ENCODE measurements at places on chromosomes 5 and 9.

- peak; percentile 96 for DNase-seq
Measured at GRCh38 chr5:108748401-108749127, 867 bp downstream of the FER start.

GRCh38 chr5:137791799-137792198 is 37.6 kb upstream of the HNRNPA0 start:
- no peak for DNase-seq

DNA sequence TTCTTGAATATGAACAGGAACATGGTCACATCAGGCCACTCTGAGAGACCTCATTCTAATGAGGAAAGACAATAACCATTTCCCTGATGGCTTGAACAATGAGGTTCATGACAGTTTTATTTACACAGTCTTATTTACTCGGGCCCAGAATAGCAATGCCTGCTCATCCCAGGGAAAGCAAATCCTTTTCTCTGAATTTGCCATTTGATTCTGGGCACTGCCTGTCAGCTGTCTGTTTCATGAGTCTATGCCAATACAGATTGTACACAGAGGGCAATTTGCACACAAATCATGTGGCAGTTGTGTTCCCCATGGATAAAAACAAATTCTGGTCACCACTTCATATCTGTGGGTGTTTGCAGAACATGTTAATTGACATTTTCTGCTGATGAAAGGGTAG is 492.5 kb downstream of the ACTL7B start:
- DNase-seq: no peak

DNA sequence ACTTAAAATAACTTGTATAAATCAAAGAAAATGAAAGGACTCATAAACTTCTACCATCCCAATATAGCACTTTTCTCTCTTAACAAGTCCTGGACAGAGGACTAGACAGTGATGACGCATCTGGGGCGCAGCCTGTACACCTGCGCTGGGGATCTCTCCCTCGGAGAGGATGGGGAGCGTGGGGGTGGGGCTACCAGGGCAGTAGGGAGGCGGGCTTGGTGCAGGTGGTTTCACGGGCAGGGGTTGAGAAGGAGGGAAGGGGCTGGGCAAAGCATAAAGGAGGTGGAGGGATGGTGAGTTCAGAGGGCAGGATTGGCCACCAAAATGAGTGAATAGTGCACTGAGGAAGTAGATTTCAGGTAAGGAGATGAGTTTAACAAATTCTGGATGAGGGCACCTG is 41.1 kb downstream of the STC2 start:
- DNase-seq: no peak

- DNase-seq: peak; percentile 8
Measured at GRCh38 chr5:149345892-149346222, 558 bp downstream of the GRPEL2 start.

DNA sequence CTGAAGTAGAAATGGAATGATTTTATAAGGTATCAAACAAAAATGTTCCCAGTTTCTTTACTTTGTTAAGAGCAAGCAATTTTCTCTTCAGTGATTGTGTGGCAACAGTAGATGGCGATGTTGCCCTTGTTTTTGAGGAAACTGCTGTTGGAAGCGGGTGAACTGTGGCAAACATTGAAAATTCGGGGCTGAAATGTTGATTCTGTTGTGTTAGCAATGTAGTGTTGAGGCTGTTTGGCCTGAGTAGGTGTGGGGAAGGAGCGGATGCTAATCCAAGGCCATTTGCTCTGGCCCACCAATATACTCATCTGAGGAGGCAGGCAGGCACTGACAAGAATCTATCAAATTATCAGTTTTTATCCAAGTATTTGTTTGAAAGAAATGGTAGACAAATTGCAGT is 129.8 kb downstream of the SLC12A2 start:
- DNase-seq: peak; percentile 14

- no peak for DNase-seq
Measured at GRCh38 chr9:117887383-117887782, 183.2 kb downstream of the TLR4 start.

DNA sequence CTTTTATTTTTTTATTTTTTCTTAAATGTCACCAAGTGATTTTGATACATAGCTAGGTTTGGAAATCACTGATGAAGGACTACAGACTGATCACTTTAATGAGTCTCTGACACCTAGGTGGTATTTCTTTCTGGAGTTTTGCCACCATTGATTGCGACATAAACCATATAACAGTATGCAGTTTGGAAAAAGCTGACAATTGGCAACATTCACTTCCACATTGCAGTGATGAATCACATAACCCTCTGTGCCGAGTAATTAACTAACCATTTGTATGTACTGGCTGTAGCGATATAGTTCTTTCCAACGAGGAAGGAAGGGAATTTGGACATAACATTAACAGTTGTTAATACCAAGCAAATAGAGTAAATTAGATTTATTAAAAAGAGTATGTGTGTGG is 222.9 kb upstream of the EFNA5 start:
- no peak for DNase-seq

DNA sequence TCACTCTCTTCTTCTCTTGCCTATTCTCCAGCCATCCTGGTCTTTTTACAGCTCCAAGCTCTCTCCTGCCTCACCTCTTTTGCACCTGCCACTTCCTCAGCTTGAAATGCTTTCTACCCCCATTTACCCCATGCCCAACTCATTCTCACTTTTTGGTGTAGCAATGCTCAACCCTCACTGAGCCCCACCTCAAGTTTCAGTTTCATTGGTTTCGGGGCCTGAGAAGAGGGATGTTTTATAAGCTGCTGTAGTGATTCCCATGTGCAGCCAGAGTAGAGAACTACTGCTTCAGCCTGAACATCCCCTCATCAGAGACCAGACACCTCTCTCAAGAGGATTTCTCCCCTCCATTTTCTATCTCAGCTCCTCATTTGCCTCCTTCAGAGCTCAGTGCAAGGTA is 45.2 kb upstream of the FYB1 start:
- no peak for DNase-seq

- no peak for DNase-seq
Measured at GRCh38 chr9:119961774-119962424, 592.7 kb upstream of the BRINP1 start.

DNA sequence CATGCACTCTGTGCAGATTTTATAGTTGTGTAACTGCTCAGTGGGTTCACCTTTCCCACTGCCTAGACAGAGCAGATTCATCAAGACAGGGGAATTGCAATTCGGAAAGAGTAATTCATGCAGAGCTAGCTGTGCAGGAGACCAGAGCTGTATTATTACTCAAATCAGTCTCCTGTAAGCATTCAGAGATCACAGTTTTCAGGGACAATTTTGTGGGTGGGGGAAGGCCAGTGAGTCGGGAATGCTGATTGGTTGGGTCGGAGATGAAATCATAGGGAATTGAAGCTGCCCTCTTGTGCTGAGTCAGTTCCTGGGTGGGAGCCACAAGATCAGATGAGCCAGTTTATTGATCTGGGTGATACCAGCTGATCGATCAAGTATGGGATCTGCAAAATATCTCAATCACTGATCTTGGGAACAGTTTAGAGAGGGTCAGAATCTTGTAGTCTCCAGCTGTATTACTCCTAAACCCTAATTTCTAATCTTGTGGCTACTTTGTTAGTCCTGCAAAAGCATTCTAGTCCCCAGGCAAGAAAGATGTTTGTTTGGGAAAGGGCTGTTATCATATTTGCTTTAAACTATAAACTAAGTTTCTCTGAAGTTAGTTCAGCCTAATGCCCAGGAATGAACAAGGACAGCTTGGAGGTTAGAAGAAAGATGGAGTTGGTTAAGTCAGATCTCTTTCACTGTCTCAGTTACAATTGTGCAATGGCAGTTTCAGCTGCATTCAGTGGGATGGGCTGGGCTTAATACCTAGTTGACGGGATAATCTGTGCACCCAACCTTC is 12.7 kb upstream of the SVEP1 start:
- DNase-seq: no peak

DNA sequence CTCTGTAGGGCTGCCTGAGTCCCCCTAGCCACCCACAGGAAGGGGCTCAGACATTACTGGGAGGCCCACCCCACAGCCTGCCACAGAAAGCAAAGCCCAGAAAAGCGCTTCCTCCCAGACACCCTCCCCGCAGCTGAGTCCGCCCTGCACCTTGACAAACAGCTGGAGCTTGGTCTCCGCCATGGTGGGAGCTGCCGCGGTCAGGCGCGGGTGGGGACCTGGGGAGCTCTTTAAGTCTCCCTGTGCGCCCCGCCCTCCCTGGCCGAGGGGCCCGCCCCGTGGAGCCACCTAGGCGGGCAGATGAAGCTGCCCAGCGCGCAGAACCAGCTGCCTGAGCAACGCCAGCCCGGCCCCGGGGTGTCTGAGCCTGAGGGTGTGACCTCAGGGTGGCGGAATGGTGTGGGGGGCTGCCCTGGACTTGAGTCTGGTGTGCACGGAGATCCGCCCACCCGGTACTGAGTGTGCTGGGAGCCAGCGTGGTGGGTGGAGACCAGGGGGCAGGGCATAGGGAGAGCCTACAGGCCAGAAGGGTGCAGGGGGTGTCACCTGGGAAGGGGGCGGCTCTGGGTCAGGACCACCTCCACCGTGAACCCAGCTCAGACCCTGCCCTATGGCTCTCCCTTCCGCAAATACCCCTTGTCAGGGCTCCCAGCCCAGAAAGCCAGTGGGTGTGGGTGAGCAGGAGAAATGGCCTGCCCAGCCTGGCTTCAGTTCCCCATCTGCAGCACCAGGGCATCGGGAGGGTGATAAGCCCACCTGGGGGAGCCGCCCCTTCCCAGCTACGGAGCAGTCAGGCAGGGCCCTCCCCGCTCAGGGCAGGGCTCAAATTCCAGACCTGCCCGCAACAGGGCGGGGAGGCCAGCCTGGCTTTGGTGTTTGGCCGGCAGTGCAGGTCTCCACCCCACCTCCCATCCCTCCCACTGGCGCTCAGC is at the start of gene CLIC3:
CLIC3 (minus strand) TSS at position 208 of the 932 bp plus-strand sequence; CDS start at position 183, 25 bp downstream.
- peak; percentile 31 for DNase-seq

- no peak for DNase-seq
Measured at GRCh38 chr5:11177999-11178711, 417.1 kb upstream of the DAP start.

DNA sequence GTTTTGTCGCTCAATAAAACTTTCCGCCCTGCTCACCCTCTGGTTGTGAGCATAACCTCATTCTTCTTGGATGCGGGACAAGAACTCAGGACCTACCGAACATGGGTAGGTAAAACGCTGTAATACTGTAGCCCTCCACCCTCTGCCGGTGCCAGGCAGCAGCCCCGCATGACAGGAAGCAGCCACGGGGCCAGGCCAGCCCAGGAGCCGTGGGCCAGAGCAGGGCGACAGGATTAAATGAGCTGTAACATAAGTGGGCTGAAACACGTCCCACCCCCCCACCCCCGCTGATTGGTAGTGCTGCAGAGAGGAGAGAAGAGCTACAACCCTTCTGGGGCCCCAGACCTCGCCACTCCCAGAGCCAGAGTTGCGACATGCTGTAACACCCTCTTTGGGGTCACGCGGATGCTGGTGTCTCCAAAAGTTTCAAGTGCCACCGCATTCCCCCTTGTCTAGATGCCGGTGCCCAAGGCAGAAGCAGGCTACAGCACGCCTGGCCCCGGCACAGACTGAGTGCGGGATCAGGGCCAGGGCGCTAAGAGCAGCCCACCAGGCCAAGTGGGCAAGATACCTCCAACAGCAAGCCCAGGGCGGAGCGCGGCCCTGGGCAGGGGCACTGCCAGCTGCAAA is 81.8 kb downstream of the FBXW11 start:
- DNase-seq: no peak

GRCh38 chr5:31855134-31856040 is 216.5 kb downstream of the PDZD2 start:
- peak; percentile 8 for DNase-seq

DNA sequence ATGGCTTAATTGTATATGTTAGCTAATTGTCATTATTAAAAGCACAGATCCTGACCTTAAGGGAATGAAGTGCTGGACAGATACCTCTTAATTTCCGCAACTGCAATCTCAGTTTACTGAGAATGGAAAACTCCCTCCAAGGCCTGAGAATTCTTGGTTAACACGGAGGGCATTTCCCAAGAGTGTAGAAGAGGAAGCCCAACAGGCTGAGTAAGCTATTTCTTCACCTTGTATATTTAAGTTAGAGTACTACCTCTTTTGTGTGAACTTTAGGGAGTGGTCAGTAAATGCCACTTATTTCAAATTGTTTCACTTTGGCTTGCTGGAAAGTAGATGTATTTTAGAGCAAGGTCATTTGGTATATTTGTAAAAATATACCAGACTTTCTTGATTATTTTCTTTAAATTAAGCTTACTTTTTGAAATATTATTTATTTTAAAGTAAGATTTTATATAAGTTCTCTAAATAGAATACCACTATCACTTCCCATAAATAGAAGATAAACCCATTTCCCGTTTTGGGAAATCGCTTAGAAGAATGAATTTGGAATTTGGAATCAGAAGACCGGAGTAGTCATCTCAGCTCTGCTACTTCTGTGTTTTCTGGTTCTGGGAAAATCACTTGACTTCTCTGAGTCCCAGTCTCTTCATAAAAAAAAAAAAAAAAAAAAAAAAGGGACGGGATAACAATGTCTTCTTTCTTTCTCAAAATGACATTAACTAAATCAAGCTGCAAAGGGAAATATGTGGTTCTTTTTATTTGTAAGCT is 26.0 kb upstream of the C9orf72 start:
- DNase-seq: no peak

- DNase-seq: no peak
Measured at GRCh38 chr5:66967102-66967501, 229.5 kb downstream of the CD180 start.

GRCh38 chr5:96236831-96237230 is 196.2 kb downstream of the PCSK1 start:
- no peak for DNase-seq

DNA sequence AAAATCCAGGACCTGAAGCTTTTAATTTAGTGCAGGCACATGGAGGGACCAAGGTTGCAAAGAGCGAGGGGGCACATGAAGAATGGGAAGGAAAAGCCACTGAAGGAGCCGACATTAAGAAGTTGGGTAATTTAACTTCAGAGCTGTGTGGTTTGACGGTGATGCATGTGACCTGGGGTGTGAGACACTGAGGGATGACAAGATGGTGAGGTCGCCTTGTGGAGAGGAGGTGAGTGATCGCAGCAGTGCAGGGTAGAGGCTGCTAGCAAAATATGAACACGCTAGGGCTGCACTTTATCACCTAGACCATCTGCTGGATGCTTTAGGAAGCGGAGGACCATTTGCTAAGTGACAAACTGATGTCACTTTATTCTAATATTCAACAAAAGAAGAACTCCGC is 339.0 kb upstream of the KIF2A start:
- no peak for DNase-seq

DNA sequence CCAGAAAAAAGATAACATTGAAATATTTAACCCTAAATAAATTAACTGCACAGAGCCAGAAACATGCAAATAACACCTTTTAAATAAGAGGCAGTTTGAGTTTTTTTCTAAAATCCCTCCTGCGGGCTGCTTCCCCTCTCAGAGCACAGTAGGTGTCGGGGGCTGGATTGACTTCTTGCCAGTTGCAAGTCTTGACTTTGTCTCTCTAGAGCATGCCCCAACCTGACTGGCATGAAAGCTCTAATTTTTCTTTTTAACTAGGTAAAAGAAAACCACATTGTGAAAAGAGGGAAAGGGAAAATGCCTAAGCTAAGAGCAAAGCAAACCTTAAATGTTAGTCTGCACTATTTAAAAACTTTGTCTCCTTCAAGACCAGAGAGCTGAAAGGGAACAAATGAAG is 46.4 kb upstream of the DNAH5 start:
- DNase-seq: no peak

- no peak for DNase-seq
Measured at GRCh38 chr5:42360616-42361314, 62.5 kb upstream of the GHR start.

Data from activated T-cell treated with anti-CD3 and anti-CD28 coated beads for 48 hours (primary cell).